Right lung (tissue), 10 donors: ENCODE measurements at places on chromosomes 7 and 10. TPM values are rescaled to one million over a fixed set of nuclear protein-coding genes. Genes with fewer than 3 reads are reported as not detected.

Gene FAM107B
- 87.1 TPM for polyA plus RNA-seq

Gene SLC26A3
- polyA plus RNA-seq = not detected

Gene CYP17A1
- polyA plus RNA-seq = 0.51 TPM

Gene FGFR2
- 241 TPM for polyA plus RNA-seq

Gene RPEL1
- polyA plus RNA-seq = 0.28 TPM

Gene ANKRD2
- 0.90 TPM for polyA plus RNA-seq

Gene BAIAP2L1
- 18.8 TPM for polyA plus RNA-seq

Gene LRRC17
- 232 TPM for polyA plus RNA-seq

Gene EBF3
- polyA plus RNA-seq = 4.1 TPM

- no peak for DNase-seq
Measured at GRCh38 chr7:73437091-73437490, 3.5 kb downstream of the FZD9 start.

GRCh38 chr10:131448883-131449282 is 137.4 kb upstream of the TCERG1L start:
- DNase-seq = no peak

DNA sequence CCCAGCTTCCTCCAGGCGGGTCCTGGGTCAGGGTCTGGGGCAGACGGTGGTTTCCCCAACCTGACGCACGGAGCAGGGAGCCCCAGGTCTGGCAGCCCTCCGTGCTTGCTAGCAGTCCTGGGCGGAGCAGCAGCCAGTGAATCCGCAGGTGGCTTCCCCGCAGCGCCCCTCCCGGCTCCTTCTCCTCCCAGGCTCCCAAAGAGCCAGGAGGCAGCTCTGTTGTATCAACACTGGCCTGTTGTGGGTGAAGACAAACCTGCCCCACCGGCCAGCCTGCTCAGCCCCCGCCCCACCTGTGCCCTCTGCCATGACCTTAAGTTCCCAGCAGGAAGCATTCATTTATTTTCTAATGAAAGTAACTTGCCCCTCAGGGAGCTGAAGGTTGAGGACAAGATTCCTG is 24.0 kb upstream of the TMEM213 start:
- DNase-seq = no peak

DNA sequence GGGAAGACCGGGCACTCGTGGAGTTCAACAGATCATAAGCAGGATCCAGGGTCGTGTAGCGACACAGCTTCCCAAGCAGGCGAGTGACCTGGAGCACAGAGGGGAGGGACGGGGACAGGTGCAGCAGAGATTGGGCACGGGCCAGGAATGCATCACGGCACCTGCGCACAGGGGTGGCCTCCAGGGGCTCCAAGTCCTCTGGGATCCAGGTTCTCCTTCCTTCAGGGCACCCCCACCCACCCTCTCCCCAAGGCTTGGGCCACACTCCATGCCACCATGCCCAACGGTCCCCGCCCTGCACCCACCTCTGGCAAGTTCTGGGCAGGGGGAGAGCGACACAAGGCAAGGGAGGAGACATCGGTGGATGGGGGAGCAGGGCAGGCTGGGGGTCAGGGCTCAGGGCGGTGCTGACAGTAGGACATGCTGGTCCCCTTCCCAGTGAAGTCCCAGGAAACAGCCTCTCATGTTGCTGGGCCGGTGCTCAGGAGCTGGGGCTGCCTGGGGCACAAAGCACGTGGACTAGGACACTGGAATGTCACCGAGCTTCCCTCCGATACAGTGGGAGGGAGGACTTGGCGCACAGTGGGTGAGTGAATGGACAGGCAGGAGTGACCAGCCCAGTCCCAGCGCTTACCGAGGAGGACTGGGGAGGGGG is 597.3 kb downstream of the PTPRN2 start:
- no peak for DNase-seq

DNA sequence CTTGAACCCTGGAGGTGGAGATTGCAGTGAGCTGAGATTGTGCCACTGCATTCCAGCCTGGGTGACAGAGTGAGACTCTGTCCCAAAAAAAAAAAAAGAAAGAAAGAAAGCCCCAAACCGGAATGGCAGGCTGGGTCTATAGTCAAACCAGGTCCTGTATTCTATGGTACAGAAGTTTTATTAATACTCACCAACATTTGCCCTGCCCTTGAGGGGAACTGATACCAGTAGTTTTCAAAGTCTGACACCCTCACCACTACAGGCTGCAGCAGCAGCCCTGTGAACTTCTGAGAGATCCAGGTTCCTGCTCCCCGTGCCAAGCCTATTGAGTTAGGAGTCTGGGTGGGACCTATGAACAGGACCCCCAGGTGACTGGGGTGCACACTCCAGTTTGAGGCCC is 80.6 kb downstream of the RGS10 start:
- no peak for DNase-seq

- DNase-seq = no peak
Measured at GRCh38 chr7:30463405-30464145, 15.0 kb downstream of the NOD1 start.

- no peak for DNase-seq
Measured at GRCh38 chr7:141158561-141158960, 84.7 kb downstream of the TMEM178B start.

- DNase-seq = no peak
Measured at GRCh38 chr10:121822180-121822579, 105.7 kb downstream of the ATE1 start.

GRCh38 chr7:151442776-151443496 is 3.0 kb upstream of the CRYGN start:
- DNase-seq = no peak

GRCh38 chr10:132519382-132520176 is 18.0 kb upstream of the INPP5A start:
- no peak for DNase-seq

DNA sequence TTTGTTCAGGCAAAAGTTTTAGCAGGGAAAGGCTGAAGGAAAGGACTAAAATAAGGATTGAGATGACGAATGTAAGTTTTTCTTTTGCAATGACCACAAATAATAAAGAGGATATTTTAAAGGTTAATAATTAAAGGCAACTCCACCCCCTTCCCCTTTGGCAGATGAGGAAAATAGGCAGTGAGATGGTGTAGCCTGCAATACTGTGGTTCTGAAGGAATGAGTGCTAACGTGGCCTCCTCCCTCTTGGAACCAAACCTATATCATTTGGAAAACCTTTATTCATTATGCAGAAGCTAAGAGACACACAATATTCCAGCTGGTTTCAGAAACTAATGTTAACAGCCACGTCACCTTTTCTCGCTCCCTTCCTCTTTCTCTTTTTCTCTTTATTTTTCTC is 70.9 kb upstream of the COL1A2 start:
- DNase-seq = no peak

GRCh38 chr10:43221419-43222209 is 45.3 kb downstream of the RASGEF1A start:
- no peak for DNase-seq

GRCh38 chr7:65381742-65382141 is 8.1 kb downstream of the ZNF92 start:
- no peak for DNase-seq

GRCh38 chr10:119516381-119517234 is 25.9 kb downstream of the RGS10 start:
- DNase-seq = no peak

GRCh38 chr7:46586406-46586805 is 665.3 kb upstream of the IGFBP3 start:
- no peak for DNase-seq

GRCh38 chr7:36084485-36085091 is 68.5 kb upstream of the EEPD1 start:
- DNase-seq = peak; percentile 17

DNA sequence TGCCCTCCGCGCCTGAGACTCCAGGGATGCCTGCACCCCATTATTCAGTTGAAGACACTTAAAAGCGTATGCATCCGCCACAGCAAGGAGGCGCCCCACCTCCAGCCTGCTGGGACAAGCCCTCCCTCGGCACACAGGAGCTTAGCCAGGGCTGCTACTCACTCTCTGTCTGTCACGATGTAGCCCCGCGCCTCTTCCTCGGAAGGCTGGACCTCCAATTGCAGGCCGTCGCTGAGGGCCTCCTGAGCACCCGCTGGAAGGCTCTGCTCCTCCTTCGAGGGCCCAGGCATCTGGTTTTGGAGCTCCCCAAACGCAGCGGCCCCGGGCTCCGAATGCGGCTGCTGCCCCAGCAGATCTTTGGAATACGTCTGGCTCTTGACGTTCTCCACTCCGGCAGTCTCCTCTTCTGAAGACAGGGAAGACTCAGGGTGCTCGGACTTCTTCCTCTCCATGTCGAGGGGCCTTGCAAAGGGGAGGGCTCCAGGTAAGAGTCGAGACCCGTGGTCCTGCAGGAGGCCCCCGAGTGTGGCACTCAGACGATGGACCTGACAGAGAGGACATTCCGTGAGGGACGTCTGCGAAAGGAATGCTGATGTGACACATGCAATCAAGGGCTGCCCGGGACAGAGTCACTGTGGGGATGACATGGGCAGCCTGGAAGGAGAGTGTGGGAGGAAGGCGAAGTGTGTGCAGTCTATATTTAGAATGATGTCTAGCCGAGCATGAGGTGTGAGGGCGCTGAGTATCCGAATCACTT is 453.9 kb downstream of the PTPRN2 start:
- no peak for DNase-seq

DNA sequence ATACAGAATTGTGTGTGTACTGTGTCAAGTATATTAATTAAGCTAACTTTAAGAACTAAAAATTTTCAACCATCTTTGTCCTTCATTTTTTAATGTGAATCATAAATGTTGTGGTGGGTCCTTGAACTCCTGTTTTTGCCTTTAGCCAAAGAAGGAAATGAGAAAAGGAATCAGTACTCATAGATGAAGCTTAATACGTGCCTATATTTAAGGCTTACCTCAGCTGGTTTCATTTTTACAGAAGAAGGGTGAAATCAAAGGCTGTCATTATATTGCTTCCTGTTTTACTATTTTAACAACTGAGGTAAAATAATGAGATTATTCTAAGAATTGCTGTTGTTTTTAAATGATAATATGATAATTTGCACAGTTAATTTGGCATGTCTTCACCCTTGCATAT is 6.3 kb upstream of the SNX13 start:
- no peak for DNase-seq

DNA sequence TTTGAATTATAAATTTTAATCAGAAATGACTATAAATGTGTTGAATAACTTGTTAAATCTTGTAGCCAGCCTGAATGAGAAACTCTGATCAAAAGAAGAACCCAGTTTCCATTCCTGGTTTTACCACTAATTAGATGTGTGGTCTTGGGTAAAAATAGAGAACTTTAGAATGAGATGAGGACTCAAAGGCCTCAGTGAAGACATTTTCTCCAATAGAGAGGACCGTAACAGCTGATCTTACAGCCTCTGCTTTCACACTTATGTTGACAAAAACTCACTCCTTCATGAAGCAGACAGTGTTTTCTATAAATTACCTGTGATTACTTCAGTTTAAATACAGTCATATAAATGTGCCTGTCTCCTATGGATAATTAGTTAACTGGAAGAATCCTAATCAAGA is 200.1 kb upstream of the MEOX2 start:
- DNase-seq = no peak

- DNase-seq = no peak
Measured at GRCh38 chr10:53534428-53534827, 761.8 kb upstream of the MBL2 start.

- DNase-seq = no peak
Measured at GRCh38 chr10:99339563-99340047, 10.4 kb downstream of the CNNM1 start.

DNA sequence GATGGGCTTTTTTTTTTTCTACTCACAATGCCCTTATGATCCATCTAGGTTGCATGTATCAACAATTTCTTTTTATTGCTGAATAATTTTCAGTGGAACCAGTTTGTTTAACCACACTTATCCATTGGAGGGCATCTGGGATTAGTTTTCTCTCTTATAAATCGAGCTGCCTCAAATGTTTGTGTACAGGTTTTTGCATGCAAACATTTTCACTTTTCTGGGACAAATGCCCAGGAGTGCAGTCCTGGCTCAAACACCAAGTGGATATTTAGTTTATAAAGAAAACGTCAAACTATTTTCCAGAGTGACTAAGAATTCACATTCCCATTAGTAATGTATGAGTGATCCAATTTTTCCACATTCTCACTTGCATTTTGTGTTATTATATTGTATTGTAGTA is 313.4 kb downstream of the CXCL12 start:
- peak; percentile 44 for DNase-seq

DNA sequence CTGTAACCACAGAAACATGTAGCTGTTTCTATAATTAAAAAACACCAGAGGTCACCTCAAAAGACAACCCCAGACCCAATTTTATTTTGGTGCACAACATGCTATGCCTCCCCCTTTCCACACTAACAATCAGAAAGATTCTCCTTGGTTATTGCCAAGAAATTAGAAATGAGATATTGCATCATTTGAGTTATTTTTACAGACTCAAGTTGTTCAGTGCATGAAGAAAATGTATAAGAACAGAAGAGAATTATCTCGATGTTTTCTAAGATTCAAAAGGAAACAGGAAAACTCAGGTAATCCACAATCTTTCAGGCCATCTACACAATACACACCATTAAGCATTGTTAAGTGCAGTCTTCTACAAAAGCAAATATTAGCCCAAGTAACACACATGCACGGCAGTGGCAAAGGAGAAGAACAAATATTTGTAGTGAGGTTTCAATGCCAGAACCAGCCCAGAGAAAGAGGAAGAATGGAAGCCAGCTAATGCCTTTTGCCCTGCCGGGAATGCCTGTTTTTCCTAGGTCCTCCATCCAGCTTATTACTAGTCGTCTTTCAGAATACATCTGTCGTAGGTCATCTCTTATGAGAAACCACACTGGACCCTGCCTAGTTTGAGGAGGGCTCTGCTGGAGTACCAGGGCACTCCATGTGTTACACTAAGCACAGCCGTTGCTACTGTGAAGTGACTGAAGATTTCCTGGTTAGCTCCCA is 67.6 kb upstream of the C1GALT1 start:
- peak; percentile 24 for DNase-seq

GRCh38 chr7:120856621-120857352 is 1.2 kb downstream of the TSPAN12 start:
- DNase-seq = peak; percentile 30

DNA sequence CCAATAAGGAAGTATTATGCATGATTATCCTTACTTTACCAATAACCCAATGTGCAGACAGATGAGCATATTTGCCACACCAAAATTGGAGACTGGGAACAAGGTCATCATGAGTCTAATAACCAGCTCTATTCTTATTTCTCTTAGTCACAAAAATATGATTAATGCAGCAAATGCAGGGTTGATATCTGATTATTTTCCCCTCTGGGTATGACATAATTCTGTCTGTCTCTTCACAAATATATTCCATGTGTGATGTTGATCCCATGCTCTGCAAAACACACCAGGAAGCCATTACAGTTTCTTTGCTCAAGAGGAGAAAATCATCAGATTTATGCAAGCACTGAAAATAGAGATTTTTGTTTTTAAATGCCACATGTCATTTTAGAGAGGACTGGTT is 196.5 kb upstream of the DGKB start:
- DNase-seq = no peak
